Peyer's patch (tissue), 4 donors: ENCODE measurements at places on chromosomes 7 and 10. TPM values are rescaled to one million over a fixed set of nuclear protein-coding genes. Genes with fewer than 3 reads are reported as not detected.

Gene ABHD11
- total RNA-seq: 105 TPM

Gene PITX3
- not detected for total RNA-seq

Gene UTF1
- total RNA-seq: not detected

Gene RBP3
- total RNA-seq: not detected

Gene GSTO1
- total RNA-seq: 46.4 TPM

Gene ADD3
- 545 TPM for total RNA-seq

Gene CDC14C
- total RNA-seq: not detected

Gene TMEM225B
- total RNA-seq: not detected

Gene FKBP6
- not detected for total RNA-seq

Gene NT5C3A
- total RNA-seq: 25.3 TPM

Gene ADCY1
- total RNA-seq: 0.19 TPM

Gene CCL26
- total RNA-seq: not detected

Gene VPS26A
- total RNA-seq: 20.2 TPM

Gene PNLIPRP1
- total RNA-seq: not detected

Gene POU6F2
- total RNA-seq: 1.2 TPM

Gene AOC1
- total RNA-seq: 9.1 TPM

Gene SLC18A3
- total RNA-seq: not detected

Gene ANKRD61
- not detected for total RNA-seq

Gene HOXA7
- 7.0 TPM for total RNA-seq
